ENCODE measurements at places on chromosomes 5 and 9.

DNA sequence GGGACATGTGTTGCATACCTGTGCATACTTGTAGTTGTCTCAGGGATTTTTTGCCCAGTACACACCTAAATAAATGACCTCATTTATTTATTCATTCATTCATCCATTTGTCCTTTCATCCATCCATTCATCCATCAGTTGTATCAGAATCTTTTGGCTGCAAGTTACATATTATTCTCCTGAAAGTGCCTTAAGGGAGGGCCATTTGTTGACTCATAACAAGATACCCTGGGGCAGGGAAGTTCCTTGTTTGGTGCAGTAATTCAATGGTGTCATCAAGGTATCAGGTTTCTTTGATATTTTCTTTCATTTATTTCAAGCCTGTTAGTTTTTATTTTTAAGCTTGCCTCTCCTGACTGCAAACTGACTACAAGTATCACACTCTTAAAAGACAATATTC is 597.9 kb upstream of the TLE4 start:
- H3K4me1 ChIP-seq: peaks cover 7% of the 10 kb centered on the region
- no peaks in the 10 kb centered on the region for H3K27me3 ChIP-seq
- DNase-seq: peak; percentile 73
- H3K4me3 ChIP-seq: no peak overlapping the region
- H3K27ac ChIP-seq: peak overlapping the region; percentile 43
- H3K36me3 ChIP-seq: no peaks in the 10 kb centered on the region

DNA sequence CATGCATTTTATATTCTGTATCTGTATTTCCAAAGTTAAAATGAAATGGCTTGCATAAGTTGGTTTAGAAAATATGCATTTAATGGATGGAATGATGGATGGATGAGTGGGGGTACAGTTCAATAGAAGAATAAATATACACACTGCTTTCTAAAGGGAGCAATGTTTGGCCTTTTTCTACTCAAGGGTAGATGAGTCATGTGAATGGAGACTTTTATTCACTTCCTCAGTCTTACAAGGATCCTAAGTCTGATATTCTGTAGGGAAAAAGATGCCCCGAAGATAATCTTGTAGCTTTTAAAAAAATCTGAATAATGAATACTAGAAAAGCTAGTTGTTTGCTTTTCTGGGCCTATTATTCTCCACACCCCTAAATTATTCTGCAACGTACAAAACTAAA is 2112.1 kb downstream of the MAT2B start:
- no peaks in the 10 kb centered on the region for H3K27me3 ChIP-seq
- H3K27ac ChIP-seq: no peak overlapping the region
- H3K36me3 ChIP-seq: no peaks in the 10 kb centered on the region
- no peak overlapping the region for H3K4me3 ChIP-seq

- H3K27me3 ChIP-seq: no peaks in the 10 kb centered on the region
- DNase-seq: no peak
- no peak overlapping the region for H3K4me3 ChIP-seq
Observed at GRCh38 chr9:69090946-69091345, 55.4 kb downstream of the FXN start.

DNA sequence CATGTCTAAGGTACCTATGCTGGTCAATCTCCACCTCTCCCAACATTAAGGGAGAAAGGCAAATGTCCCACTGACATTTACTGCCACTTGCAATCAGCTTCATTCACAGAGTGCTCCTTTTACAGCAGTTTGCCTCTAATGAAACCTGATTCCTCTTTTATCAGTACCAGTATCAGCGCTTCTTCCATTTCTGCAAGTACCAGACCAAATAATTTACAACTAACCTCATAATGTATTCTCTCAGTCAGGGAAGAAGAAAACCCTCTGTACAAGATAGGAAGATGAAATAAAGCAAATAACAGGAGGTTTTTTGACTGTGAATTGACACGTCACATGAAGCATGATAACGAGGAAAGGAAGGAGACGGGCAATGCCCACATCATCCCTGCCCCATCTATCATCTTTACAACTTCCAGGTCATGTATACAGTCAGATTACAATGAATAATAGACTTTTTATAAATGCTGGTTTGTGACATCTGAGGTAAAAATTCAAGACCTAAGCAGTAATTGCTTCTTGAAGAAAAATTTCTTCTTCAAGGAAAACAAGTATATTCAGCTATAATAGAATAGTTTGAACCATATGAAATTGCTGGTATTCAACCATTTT is 21.9 kb downstream of the ABITRAM start:
- H3K4me3 ChIP-seq: no peak overlapping the region
- no peaks in the 10 kb centered on the region for H3K27me3 ChIP-seq
- DNase-seq: no peak

- no peak for DNase-seq
- peaks cover 14% of the 10 kb centered on the region for H3K27me3 ChIP-seq
- no peaks in the 10 kb centered on the region for H3K4me1 ChIP-seq
- H3K27ac ChIP-seq: no peak overlapping the region
- H3K36me3 ChIP-seq: no peaks in the 10 kb centered on the region
Observed at GRCh38 chr5:173557123-173557903, 59.1 kb downstream of the BOD1 start.

DNA sequence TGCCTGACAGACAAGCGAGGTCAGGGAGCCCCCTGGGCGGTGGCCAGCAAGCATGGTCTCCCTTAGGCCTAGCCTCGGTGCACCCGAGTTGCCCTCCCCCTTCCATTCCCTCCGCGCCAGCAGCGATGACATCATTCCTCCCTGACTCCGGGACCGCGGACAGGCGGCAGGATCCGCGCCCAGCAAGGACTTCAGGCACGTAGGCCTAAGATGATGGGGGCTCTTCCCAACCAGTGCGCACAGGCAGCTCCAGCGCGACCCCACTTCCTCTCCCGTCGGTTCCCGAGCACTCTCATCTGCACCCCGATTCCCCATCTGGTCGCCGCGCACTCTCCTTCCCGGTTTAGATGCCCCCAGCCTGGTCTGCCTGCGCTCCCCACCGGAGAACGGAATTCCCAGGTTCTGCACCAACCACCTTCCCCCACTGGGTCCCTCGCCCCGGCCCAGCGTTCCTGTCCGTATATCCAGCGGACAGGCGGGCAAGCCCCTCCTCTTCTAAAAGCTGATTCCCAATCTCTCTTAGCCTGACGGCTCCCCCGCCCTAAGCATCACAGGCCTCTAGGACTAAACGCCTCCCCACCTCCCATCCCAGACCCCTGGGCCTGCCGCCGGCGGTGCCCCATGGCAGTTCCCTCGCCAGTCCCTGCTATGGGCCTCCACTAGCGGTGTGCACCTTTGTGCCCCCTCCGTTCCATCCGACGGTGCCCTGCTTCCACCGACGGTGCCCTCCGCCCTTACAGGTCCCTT is 931 bp downstream of the FAM219A start:
- H3K4me1 ChIP-seq: peaks cover 29% of the 10 kb centered on the region
- peak overlapping the region; percentile 69 for H3K27ac ChIP-seq
- H3K36me3 ChIP-seq: no peaks in the 10 kb centered on the region
- DNase-seq: no peak
- H3K27me3 ChIP-seq: no peaks in the 10 kb centered on the region
